ENCODE measurements at places on chromosomes 1 and 21. TPM values are rescaled to one million over a fixed set of nuclear protein-coding genes. Genes with fewer than 3 reads are reported as not detected.

The WNT9A gene
- 1.9 TPM for total RNA-seq

The EXOSC10 gene
- total RNA-seq, result 44.1 TPM

The LORICRIN gene
- not detected for total RNA-seq

The DNASE2B gene
- total RNA-seq, result 0.16 TPM

The SLC16A4 gene
- 5.8 TPM for total RNA-seq

The FBXO44 gene
- total RNA-seq, result 30.3 TPM

The CFAP74 gene
- total RNA-seq, result 0.47 TPM

The C1orf94 gene
- 0.31 TPM for total RNA-seq

The H3-3A gene
- 371 TPM for total RNA-seq

The ATXN7L2 gene
- 4.1 TPM for total RNA-seq

The RGS13 gene
- total RNA-seq, result not detected

The MANEAL gene
- 30.7 TPM for total RNA-seq

The LMNA gene
- 18.1 TPM for total RNA-seq

The CR1L gene
- 0.16 TPM for total RNA-seq

The TPTE gene
- total RNA-seq, result not detected

The LRRN2 gene
- total RNA-seq, result 12.8 TPM

The NPHS2 gene
- total RNA-seq, result not detected

The PSMD4 gene
- total RNA-seq, result 82.0 TPM

The RGS8 gene
- total RNA-seq, result 7.8 TPM

The SERPINC1 gene
- 0.94 TPM for total RNA-seq

The C1orf210 gene
- total RNA-seq, result not detected

The ANKRD35 gene
- 0.62 TPM for total RNA-seq

The OR2L2 gene
- total RNA-seq, result 1.4 TPM

The PRAMEF1 gene
- total RNA-seq, result not detected

The HENMT1 gene
- 28.1 TPM for total RNA-seq

The PAPPA2 gene
- total RNA-seq, result 13.1 TPM

The S100A16 gene
- total RNA-seq, result 13.3 TPM

The CLCA1 gene
- total RNA-seq, result 0.16 TPM

The BARHL2 gene
- total RNA-seq, result not detected

The RORC gene
- total RNA-seq, result 0.16 TPM

The PIK3R3 gene
- 25.3 TPM for total RNA-seq

The ALX3 gene
- total RNA-seq, result 0.31 TPM

The CD1C gene
- total RNA-seq, result not detected

All from occipital lobe (tissue), 3 donors.